COR-L47 (cell line): ENCODE measurements at places on chromosomes 4 and X.
A peak's percentile ranks its signal among the peaks of the same experiment; 100 is the strongest.

GRCh38 chrX:107610667-107611066 lies 17.6 kb upstream of the PRPS1 start:
- no peak for DNase-seq

- peak; percentile 41 for DNase-seq
Measured at GRCh38 chrX:22300130-22300529, 27.4 kb downstream of the CBLL2 start.

DNA sequence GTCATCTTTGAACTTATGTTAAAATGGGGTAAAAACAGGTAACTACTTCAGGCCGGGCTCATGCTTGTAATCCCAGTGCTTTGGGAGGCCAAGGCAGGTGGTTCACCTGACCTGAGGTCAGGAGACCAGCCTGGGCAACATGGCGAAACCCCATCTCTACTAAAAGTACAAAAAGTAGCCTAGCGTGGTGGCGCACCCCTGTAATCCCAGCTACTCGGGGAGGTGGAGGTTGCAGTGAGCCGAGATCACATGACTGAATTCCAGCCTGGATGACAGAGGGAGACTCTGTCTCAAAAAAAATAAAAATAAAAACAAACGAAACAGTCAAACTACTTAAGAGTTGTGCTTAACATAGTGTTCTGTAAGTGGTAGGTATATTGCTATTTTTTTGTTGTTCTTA lies 2.5 kb downstream of the DDX3X start:
- no peak for DNase-seq

DNA sequence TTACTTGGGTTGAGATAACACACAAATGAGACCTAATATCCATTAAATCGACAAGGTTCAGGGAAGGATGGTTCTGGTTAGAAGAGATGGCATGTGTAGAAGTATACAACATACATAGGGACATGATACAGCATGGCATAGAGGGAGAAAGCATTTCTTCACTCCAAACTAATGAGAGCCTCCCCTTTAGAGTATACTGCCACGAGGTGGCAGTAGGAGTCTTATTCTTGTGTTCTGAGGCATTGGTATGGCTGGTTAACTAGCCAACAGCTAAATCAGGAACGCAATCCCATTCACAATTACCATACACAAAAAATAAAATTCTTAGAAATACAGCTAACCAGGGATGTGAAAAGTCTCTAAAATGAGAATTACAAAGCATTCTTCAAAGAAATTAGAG lies 29.1 kb upstream of the TRO start:
- DNase-seq: no peak

GRCh38 chr4:82138374-82138773 lies 235.4 kb downstream of the HNRNPD start:
- no peak for DNase-seq

DNA sequence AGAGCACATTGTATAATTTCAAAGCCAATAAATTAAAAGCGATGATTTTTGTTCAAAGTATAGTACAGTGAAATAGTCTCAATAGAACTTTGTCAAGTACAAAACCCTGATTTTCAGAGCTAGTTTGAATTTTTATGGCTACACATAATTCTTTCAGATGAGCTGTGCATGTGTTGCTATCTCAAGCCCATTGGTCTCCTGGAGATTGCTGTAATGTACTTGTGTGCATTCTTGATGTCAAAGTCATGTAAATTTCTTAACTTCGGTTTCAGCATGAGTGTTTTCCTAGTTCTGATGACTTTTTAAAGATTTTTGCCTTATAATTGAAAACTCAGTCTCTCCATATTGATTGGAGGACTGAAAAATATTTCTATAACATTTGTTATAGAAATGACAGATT lies 200.8 kb downstream of the CEP135 start:
- DNase-seq: no peak

GRCh38 chr4:127240764-127241105 lies 392.0 kb upstream of the INTU start:
- DNase-seq: no peak

- peak; percentile 21 for DNase-seq
Measured at GRCh38 chrX:41923978-41924683, 777 bp upstream of the CASK start.
